AG04449 (cell line): ENCODE measurements at places on chromosomes 11 and 22.
A peak's percentile ranks its signal among the peaks of the same experiment; 100 is the strongest.

- DNase-seq, result no peak
Observed at GRCh38 chr22:34161431-34162123, 241.3 kb upstream of the LARGE1 start.

DNA sequence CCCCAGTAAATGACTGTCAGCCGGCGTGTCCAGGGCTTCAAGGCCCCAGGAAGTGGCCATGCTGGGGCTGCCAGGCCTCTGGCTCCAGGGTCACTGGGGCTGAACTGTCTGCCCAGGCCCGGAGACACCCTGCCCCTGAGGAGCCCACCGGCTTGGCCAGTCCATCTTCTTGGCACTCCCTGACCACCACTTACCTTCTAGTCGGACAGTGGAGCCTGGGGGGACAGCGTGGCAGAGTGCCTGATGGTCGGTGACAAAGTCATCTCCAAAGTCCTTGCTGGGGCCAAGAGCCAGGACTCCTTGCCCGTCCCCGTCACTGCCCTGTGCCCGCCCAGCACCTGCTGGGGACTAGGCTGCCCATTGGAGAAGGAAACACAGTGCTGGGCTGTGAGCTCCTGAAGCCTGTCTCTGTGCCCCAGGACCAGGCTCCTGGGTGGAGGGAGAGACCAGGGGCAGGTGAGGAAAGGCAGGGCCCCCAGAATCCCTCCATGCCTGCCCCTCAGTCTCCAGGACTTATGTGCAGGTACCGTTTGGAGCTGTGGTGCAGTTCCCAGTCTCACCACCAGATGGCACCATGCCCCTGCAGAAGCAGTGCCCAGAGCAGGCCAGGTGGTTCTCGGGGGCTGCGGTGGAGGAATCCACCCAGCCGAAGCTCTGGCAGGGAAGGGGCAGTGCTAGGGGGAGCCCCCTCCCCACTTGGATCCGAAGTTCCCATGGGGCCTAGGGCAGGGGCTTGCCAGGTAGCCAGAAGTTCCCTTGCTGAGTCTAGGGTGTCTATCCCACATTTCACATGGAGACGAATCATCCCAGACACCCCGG, 6.0 kb upstream of the CCDC188 start:
- DNase-seq, result peak; percentile 3

DNA sequence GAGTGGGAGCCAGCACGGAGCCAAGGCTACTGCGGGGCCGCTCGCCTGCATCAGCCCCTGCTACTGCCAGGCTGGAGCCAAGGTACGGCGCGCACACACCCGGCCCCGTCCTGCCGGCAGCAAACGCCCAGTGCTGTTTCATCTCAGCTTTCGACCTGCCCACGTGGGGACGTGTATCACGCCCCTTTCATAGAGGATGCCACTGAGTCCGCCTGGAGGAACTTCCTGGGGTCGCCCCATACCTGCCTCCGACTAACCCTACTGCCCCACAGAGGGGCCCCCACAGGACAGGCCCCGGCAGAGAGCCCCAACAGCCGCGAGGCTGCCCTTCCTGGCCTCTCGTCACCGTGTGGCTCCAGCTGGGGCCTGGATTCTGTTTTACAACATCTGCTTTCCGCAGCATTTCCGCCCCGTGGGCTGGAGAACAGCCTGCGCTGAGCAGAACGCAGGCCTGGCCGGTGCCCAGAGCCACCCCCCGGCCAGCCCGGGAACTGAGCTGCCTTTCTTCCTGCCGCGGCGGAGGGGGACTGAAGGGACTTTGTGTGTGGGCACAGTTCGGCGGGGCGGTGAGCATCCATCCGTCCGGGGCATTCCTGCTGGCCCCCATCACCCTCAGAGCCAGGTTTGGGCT, 22.9 kb upstream of the ARHGAP8 start:
- DNase-seq, result no peak

GRCh38 chr22:19568337-19569275, 44.4 kb upstream of the CLDN5 start:
- peak; percentile 64 for DNase-seq

DNA sequence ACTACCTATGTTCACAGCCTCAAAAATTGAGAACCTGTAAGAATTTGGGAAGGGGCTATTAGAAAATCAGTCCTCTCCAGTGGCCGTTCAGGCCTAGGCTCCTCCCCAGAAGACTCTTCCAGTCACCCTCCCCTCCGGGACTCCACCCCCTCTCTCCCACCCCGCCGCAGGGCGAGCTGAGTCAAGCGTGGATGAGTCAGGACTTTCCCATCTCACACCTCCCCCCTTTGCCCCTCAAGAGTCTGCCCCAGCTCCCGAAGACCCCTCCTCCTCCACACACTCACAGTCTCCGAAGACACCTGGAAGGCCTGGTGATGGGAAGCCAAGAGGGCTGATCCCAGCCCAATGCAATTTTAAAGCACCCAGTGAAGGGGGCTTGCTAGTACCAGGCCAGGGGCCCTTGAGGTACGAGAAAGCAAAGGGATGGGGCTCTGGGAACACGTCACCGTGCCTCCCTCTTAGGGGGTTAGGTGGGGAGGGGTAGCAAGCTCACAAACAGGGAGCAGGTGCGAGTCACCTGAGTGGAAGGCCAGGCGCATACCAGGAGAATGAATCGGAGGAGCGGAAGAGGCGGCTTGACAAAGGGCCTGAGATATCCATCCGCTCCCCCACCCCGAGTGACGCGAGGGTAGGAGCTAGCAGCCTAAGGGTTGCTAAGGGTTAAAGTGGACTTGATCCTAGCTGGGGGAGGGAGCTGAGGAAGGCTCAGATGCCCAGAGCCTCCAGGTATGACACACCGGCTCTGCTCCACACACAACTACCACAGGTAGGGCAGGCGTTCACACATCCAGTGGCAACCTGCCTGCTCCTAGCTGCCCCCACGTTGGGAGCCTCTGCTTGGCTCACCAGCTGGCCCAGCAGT, 13.6 kb downstream of the BCL9L start:
- no peak for DNase-seq

DNA sequence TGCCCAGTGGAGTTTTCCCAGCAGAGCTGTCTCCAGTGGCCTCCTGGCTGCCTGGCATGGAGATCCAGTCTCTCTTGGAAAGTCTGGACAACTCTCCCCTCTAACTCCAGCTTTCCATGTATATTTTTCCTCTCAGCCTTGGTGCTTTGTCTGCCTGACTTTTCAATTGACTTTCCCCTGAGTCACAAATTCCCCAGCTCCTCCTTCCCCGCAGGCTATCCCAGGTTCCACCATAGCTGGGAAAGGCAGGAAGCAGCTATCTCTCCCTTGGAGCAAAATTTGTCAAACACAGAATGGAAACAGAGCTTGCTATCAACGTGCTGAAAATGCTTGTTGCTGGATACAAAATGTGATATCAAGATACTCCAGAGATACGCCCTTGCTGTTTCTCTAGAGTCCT, 384.8 kb downstream of the TMEM135 start:
- no peak for DNase-seq

GRCh38 chr11:34323601-34324000, 34.2 kb downstream of the ABTB2 start:
- no peak for DNase-seq

DNA sequence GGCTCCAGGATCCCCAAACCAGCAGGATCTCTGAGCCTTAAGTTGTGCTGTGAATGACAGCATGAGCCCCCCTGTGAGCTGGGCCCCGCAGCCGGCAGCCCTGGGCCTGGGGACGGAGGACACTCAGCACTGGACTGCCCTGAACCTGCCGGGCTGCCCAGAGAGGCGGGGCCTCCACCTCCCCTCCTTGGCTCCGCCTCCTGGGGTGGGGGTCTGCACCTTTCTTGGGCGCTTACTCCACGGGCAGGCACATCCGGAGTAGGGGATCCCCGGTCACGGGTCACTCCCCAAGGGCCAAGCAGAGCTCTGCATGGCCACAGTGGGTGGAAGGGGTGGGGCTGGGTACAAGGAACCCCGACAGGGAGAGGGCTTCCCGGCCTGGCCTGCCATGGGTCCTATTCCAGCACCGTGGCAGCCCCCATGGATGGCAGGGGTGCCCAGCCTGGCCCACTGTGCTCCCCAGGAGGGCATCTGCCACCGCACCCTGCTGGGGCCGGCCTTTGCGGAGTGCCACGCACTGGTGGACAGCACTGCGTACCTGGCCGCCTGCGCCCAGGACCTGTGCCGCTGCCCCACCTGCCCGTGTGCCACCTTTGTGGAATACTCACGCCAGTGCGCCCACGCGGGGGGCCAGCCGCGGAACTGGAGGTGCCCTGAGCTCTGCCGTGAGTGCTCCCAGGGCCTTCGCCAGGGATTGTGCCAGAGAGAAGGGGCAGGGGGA, 5.4 kb downstream of the MUC5B start:
- no peak for DNase-seq

GRCh38 chr22:38204784-38205183, 3.0 kb downstream of the MAFF start:
- no peak for DNase-seq

DNA sequence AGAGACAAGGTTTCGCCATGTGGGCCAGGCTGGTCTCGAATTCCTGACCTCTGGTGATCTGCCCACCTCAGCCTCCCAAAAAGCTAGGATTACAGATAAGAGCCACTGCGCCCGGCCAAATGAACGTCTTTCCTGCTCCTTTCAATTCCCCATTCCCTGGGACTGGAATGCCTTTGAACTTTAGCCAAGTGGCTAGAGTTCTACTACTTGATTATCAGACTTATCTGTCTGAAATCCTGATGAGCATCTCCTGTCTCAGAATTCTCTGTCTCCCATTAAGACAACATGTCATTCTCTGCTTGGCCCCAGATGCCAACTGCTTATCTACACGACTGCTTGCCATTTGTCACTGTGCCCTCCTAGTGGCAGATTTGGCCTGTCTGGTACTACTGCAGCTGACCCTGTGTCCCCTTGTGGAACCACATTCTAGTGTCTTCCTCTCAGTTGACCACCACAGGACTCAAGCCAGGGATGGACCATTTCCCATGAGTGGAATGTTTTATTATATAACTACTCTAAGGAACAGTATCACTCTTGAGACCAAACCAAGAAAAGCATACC, 33.1 kb upstream of the IPO7 start:
- no peak for DNase-seq

GRCh38 chr11:118689852-118690552, 10.6 kb upstream of the TREH start:
- peak; percentile 38 for DNase-seq
